ENCODE measurements at places on chromosomes 12 and 14.
A peak's percentile ranks its signal among the peaks of the same experiment; 100 is the strongest.

DNA sequence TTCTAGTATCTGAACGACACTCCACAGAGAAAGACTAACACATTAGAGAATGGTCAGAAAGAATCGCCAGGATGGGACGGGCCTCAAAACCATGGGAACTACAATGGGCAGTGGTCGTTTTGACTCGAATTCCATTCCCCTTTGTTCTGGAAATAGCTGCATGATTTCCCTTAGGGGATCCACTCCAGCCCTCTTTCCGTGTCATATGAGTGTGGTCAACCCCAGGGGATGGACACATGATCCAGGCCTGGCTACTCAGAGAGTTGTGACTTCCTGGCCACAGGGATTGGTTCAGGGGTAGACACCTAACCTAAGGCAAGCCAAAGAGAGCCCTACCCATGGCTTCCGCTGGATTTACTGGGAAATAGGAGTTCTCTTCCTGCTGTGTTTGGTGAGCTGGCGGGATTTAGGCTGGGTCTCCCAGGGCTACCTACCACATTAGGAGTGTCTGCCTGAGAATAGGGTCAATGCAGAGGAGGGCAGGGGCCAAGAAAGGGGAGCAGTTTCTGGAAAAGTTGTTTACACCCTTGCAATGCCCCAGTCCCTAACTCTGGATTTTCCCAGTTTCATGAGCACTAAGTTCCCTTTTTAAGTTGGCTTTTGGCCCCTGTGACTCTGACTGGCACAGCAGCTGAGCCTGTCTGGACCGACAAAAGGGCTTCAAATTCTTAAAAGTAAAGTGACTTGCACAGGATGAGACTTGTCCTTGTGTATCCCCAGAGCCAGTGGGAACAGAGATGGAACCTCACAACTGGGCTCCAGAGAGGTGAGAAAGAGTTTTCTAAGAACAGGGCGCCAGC, 28.1 kb upstream of the GPATCH2L start:
- no peak for DNase-seq

- no peak for DNase-seq
Observed at GRCh38 chr14:65927931-65928356, 515.4 kb downstream of the FUT8 start.

GRCh38 chr12:79302162-79302814, 388.5 kb downstream of the PAWR start:
- DNase-seq, result no peak

GRCh38 chr14:76015191-76015590, 29.6 kb downstream of the IFT43 start:
- DNase-seq, result no peak

GRCh38 chr12:121992059-121992879, 29.4 kb upstream of the BCL7A start:
- peak; percentile 96 for DNase-seq

Measured in HS-5 (cell line).